ENCODE measurements at places on chromosomes 1 and 21.

- DNase-seq = no peak
Measured at GRCh38 chr1:27379564-27380122, 3.5 kb downstream of the CD164L2 start.

- DNase-seq = no peak
Measured at GRCh38 chr1:64881281-64881680, 85.1 kb downstream of the JAK1 start.

DNA sequence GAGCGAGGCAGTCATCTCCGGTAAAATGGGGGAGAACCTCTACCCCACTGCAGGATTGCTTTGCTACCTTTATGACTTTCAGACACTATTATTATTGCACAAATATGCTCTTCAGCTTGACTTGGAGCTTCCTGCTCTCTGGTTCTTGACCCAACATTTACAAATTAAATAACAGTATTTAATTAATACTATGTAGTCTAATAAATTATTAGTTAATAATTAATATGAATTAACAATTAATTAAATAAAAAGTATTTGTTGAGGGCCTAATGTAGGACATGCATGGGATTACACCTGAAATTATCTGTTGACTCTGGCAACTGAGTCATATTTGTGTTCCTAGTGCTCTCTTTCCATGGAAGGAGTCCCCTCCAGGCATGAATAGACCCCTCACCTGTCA, 359.9 kb downstream of the SIPA1L2 start:
- DNase-seq = no peak

DNA sequence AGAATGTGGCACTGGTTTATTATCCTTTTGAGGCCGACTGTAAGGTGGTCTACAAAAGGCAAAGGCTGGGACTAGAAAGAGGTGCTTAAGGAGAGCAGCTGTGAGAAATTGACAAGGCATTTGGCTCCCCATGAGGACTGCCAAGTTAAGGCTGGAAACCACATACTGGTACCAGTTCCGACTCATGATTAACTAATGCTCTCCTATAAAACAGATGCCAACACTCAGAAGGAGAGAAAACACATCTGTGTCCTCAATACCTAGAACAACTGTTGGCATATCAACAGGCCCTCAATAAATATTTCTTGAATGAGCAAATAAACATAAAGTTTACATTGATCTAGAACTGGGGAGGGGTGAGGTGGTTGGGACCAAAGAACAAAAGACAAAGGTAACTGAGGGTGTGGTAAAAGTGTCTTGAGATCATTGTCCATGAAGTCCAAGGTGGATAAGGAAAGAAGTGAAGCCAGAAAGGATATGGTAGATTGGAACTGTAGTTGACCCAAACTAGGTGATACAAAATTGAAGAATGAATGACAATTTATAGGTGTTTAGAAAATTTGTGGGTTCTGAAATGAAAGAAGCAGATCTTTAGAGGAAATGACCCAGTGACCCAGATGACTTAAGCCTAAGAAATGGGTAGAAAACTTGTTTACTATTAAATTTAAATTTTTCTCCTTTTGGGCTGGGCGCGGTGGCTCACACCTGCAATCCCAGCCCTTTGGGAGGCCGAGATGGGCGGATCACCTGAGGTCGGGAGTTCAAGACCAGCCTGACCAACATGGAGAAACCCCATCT, 16.9 kb upstream of the MCL1 start:
- DNase-seq = no peak

- no peak for DNase-seq
Measured at GRCh38 chr1:55321942-55322341, 106.8 kb upstream of the USP24 start.

DNA sequence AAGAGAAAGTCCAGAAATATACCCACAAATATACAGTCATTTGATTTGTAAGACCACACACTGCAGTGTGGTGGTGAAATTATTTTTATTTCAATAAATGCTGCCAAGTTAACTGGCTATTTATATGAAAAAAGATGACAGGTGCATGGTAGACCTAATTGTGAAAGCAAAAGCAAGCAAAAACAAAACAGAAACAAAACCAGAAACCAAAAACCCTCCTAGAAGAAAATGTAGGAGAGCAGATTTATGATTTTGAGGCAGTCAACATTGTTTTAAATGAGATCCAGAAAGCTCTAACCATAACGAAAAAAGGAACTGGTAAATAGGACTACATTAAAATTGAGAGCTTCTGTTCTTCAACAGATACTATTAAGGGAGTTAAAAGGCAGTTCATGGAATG, 303.6 kb downstream of the PRDM2 start:
- no peak for DNase-seq

DNA sequence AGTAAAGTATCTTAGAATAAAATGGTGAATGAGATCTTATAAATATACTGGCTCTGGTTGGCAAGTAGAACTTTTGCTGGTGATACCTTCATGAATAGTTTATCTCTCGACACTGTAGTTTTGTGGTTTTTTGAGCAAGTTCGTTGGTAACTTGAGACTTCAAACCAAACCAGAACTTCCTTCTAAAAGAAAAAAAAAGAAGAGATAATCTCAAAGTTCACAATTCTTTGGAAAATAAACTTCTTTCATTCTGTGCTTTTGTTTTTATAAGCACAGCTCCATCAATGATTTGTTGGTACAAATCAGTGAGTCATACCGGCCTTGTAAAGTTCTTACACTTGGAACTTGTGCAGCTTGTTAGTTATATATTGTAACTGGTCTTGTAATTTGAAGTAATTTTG, 2.3 kb downstream of the HIPK1 start:
- DNase-seq = no peak

DNA sequence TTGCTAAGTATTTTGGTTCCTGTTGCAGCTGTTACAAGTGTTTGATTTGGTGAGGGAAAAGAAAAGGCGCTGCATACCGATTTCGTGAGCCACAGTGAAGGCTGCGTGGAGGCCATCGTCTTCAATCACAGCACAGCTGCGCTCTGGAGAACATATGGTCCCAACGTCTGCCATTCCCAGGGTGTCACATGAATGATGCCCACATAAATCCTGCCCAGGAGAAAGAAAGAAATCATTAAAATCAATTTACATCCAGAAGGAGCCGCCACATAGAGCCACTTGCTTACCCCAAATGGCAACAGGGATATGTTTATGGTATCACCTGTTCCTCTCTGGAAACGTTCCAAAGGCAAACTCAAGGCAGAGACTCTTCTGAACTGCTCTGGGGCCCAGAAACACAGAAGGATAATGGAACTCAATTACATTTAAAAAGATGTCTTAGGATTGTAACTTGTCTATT, 12.2 kb downstream of the ADAMTS5 start:
- no peak for DNase-seq

- DNase-seq = no peak
Measured at GRCh38 chr21:33680870-33681269, 38.6 kb downstream of the ITSN1 start.

DNA sequence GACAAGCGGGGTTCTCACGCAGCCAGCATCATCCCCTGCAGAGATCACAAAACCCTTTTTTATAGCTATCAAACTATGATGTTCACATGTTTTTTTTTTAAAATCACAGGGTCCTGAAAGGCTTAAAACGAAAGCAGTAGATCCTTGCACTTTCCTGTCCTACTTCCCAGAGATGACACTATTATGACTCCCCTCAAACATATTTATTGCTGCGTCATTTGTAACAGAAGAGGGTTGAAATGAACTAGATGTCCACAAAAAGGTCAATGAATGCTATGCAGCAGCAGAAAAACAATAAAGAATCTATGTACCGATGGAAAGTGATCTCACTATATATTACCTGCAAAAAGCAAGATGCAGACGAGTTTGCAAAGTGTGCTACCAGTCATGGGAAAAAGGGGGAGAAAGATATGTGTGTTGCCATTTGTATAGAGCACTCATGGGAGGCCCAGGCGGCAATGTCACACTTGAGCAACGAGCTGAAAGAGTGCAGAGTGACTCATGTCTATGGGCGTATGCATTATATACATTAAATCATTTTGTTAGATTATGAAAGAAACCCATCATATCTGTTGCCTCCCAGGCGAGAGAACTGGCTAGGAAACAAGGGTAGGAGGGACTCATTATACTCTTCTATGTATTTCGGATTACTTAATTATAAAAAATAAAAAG, 68.9 kb upstream of the PARP1 start:
- DNase-seq = no peak

GRCh38 chr1:118404024-118404423, 219.0 kb upstream of the SPAG17 start:
- DNase-seq = no peak

- DNase-seq = no peak
Measured at GRCh38 chr1:53726009-53726600, 12.9 kb downstream of the GLIS1 start.

DNA sequence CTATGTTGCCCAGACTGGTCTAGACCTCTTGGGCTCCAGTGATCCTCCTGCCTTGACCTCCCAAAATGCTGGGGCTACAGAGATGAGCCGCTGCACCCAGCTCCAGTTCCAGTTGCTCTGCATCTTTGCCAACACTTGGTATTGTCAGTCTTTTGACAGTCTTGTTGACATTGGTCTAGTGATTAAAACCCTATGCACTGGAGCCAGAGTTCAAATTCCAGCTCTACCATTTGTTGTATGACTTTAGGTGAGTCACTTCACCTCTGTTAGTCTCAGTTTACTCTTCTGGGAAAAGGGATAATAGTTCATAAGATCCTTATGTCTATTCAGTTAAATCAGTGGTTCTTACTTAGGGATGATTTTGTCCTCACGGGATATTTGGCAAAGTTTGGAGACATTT, 32.9 kb upstream of the MED18 start:
- no peak for DNase-seq

GRCh38 chr1:207453710-207454045, 450 bp upstream of the CR2 start:
- DNase-seq = no peak

DNA sequence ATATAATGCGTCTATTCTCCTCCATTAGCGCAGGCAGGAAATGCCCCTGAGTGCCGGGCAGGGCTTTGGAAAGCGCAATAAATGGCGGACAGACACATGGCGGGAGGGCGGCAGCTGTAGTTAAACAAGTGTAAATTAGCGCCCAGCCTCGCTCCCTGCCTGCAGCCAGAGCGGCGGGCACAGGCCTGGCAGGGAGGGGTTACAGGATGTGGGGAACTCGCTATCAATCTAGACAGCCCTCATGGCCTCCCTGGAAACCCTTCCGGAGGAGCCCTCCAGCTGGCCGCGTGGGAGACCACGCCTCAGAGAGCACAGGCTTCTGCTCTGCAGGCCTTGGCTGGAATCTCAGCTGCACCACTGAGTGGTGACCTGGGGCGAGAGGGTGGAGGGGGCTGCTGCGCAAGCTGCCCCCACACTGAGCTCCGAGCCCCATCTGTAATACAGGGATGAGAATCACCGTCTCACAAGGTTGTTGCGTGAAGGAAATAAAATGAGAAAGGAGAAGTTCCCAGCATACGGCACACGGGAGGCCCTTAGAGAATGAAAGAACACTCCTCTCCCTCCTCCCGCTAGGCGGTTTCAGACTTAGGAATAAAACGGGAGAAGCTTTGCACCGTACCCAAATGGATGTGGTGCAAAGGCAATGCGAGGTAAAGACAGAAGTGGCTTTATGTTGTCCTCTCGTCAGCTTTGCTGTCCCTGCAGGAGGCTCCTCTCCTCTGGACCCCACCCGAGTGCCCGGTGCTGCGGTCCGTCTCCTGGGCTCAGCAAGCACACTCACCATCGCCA, 167.2 kb upstream of the POU3F1 start:
- DNase-seq = no peak

GRCh38 chr1:63169057-63169456, 153.3 kb upstream of the FOXD3 start:
- no peak for DNase-seq

- peak; percentile 24 for DNase-seq
Measured at GRCh38 chr1:17509363-17509762, 30.1 kb upstream of the ARHGEF10L start.

DNA sequence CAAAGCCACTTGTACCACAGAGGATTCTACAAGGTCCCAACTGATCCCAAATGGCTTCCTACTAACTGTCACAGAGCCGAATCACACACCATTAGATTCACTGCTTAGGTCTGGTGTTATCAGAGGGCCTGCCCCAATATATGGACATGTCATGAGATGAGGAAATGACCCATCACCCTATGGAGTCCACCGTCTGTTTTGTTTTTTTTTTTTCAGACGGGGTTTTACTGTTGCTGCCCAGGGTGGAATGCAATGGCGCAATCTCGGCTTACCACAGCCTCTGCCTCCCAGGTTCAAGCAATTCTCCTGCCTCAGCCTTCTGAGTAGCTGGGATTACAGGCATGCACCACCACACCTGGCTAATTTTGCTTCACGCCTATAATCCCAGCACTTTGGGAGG, 83.8 kb upstream of the ETS2 start:
- no peak for DNase-seq

GRCh38 chr21:44874240-44874496, 678 bp upstream of the PTTG1IP start:
- DNase-seq = no peak

DNA sequence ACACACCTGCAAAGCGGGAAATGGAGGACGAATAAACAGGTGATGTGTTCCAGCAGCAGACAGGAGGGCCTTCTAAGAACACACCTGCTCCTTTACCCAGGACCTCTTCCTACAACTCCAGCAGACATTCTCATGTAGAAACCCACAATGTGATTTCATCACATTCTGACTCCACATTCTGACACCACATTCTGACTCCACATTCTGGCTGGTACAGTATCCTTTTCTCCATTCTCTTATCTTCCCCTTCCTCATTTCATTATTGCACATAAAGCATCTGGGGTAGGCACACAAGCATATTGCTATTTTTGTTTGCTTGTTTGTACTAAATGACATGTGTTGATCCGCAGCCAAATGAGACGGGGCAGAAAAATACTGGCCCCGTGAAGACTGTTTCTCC, 3.6 kb upstream of the ZNF124 start:
- no peak for DNase-seq

DNA sequence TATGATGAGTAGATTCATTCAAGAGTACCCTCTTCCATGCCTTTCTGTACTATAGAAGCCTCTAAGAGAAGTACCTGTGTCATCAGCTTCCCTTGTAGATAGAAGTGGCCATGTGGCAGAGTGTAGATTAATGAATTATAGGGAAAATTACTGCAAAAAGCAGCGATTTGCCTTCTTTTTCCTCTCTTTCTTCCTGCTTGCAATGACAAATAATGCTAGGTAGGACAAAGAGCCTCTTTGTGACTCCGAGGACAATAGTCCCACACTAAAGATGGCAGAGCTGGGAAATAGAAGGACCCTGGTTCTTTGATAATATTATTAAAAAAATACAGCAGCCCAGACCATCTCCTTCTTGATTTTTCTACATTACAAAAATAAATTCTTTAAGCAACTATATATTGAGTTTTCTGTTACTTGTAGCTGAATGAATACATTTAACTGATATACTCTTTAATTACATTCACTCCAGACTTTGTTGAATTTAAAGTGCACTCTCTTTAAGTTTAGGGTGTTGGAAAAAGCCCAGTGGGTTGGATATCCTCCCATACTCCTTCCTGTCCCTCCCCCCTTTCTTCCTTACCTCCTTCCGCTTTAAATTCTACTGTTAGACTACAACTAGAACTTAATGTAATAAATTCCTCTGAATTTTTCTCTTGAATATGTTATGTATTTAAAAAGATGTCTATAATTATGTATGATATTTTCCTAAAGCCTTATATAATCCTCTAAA, 198.2 kb upstream of the APP start:
- DNase-seq = no peak
